NCI-H82 (cell line): ENCODE measurements at places on chromosomes 1 and 21.
A peak's percentile ranks its signal among the peaks of the same experiment; 100 is the strongest.

DNA sequence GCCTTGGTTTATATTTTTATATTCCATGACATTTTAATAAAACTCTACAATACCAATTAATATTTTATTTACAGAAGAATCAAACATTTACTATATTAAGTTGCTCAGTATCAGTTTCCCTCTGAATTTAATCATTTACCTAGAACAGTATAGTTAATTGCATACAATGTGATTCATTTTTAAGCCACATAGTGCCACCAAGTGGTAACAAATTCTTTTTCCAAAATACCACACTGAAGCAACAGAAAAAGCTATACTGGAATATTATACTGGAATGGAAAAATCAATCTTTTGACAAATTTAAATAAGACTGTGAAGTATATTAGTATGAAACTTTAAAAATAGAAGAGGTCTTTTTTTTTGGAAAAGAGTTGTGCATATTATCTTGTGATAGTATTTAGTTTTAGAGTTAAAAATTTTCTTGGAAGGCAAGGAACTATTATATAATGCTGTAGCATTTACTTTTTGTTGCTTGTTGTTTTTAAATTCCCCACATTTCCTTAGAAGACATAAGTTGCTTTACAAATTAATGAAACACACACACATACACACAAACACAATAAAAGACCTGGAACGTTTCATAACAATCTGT lies 57.3 kb downstream of the ZNF644 start:
- DNase-seq = peak; percentile 58

DNA sequence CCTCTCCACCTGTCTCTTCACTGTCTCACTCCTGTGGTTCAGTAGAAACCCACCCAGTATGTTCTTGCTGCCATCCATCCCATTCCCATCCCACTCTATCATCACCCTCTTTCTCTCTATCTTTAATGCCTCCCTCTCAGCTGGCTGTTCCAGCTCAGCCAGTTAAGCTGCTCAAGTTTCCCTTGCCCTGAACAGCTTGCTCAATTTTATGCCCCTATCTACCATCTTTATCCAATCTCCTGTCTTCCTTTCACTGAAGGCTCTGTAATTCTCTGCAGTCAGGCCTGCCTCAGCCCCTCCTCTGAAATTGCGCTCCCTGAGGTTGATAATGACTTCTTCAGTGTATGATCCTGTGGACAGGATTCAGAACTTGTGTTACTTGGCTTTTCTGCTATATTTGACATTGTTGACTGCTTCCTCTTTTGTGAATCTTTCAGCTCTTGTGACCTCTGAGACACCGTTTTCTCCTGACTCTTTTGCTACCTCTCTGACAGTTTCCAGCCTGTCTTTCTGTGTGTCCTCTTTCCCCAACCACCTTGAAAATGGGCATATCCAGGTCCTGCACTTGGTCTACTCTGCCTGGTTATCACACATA lies 13.9 kb upstream of the BCAR3 start:
- DNase-seq = peak; percentile 66

- no peak for DNase-seq
These were observed 23.7 kb downstream of the RNF187 start for GRCh38 chr1:228510803-228511413.

DNA sequence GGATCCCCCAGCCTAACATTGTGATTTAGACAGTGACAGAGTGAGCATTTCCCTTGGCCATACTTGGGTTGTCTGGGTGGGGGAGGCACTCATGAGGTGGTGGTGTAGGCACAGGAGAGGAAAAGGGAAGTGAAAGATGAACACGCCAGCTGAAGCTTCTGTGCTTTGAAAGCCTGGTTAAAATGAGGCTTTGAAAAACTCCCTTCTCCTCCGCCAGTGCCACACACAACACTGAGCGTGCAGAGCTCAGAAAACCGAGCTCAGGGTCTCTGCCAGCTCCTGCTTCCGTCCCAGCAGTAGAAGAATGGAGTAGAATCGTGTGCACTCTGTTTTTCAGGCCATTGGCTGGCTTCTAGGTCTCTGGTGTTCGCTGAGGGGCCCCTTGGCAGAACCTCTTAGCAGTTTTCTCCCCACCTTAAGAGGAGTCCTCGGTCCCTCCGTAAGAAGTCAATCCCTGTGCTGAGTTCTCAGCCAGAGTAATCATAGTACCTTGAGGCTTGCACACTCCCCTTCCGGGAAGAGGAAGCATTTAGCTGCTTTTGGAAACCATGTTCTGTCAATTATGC lies 12.9 kb downstream of the PLEKHM2 start:
- DNase-seq = no peak

- DNase-seq = no peak
These were observed 289.8 kb upstream of the PLXNA2 start for GRCh38 chr1:208533746-208534598.

DNA sequence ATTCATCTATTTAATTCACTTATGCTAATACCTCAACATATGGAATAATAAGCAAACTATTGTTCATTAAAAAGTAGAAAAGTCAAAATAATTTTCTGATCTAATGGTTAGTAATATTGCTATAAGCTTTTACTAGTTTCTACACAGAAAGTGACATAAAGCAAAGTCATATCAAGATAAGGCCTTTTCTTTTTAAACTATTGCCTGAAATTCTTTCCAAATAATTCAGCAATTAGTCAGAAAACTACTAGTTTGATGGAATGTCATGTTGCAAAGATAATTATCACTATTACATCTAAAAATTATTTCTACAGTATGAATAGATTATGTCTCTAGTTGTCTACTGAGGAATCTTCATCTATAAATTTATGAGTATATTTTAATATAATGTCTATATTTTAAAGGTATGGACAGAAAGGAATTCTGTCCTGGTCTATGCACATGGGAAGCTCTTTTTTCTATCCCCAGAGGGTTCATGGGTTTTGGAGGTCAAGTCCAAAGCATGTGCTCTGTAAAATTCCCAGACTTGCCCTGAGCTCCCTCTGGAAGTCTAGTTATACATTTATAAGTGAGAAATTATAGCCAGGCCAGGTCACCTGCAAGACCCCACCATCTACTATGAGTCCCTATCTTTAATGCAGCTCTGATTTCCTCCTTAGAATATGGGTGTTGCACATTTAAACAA lies 84.6 kb upstream of the DPYD start:
- no peak for DNase-seq

- DNase-seq = peak; percentile 96
These were observed 7.7 kb downstream of the C1orf226 start for GRCh38 chr1:162389021-162389818.

DNA sequence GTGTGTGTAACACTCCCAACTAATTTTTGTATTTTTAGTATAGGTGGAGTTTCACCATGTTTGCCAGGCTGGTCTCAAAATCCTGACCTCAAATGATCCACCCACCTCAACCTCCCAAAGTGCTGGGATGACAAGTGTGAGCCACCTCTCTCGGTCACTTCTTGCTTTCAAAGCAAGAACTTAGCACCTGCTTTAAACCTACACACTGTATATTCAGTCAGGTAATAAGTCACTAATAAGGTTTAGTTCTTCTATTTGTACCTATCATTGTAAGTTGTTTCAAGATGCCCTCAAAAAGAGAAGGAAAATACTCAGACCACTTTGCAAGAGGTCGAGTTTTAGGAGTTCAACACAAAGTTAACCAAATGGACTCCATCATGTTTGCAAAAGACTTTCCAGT lies 431.3 kb downstream of the MRPL39 start:
- no peak for DNase-seq

GRCh38 chr1:178047403-178048093 lies 46.4 kb upstream of the RASAL2 start:
- no peak for DNase-seq

DNA sequence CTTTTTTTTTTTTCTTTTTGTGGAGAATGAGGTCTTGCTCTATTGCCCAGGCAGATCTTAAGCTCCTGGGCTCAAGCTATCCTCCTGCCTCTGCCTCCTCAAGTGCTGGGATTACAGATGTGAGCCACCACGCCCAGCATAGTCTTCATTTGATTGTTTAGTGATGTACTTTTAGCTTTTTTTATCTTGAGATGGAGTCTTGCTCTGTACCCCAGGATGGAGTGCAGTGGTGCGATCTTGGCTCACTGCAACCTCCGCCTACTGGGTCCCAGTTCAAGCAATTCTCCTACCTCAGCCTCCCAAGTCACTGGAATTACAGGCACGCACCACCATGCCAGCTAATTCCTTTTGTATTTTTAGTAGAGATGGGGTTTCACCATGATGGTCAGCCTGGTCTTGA lies 24.0 kb upstream of the LRRC3 start:
- no peak for DNase-seq

DNA sequence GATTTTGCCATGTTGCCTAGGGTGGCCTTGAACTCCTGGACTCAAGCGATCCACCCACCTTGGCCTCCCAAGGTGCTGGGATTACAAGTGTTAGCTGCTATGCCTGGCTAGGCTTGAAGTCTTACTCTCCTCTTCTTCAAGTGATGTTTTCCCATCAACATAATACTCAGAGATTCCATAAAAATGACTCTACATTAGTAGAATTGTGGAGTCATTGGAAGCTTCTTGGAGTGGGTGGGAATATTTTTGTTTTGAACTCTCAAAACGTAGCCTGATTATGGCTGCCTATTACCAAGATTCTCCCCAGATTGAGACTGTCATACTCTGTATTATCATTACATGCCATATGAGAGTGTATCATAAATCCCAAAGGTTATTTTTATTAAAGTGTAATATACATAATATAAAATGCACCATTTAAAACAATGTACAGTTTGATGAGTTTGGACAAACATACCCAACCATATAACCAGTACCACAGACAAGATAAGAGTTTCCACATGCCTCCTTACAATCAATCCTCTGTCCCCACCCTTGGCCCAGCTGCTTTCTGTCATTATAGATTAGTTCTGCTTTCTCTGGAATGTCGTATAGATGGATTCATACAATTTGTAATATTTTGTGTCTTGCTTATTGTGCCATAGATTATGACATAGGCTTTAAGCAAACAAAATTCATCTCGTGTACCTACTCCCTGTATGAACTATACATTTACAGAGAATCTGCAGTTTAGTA lies 8.0 kb upstream of the DNM3 start:
- no peak for DNase-seq

- DNase-seq = no peak
These were observed 170.0 kb downstream of the GALNT2 start for GRCh38 chr1:230237009-230237370.

DNA sequence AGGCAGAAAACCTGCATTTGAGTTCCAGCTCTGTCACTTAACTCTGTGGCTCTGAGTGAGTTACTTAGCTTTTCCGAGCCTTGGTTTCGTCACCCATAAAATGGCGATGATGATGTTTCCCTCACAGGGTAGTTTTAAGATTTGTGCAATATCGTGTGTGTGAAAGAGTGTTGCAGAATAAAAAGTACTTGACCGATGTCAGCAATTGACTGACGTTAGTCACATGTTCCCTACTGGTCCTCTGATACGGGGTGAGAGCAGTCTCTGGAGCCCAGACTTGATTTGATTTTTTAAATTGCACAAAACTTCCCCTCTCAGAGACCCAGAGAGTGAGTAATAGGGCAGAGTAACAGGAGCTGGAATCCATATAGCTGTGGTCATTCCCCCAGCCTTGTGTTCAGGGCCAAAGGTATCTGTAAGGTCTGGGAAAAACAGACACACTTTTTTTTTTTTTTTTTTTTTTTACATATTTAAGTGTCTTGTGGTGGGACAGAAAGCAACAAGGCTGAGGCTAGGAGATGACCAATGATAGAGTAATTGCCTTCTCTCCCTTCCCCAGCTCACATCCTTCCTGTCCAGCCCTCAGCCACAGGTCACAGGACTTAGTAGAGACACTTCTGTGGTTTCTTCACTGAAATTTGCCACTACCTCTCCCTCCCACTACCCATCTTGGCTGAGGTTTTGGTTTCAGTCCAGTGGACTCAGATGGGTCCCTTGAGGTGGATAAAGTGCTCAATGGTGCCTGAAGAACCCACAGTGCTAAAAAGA lies 2.0 kb downstream of the FCER1G start:
- no peak for DNase-seq

GRCh38 chr21:46066591-46067331 lies 31.2 kb upstream of the COL6A2 start:
- no peak for DNase-seq

DNA sequence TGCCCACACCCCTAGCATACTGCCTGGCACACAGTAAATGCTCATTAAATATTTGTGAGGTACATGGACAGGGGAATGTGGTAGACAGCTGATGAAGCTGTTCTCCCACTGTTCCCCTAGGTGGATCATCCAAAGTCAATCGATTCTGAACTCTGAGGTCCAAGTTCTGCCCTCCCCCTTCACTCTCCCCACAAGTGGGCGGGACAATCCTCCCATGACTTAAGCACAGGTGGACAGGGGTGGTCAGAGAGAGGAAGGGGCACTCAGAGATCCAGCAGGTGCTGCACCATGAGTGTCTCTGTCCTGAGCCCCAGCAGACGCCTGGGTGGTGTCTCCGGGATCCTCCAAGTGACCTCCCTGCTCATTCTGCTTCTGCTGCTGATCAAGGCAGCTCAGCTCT lies at the start of gene CYP4A22:
Gene CYP4A22, plus strand, starts transcription at position 244 of the 400 bp plus-strand sequence. Its CDS starts 45 bp downstream, at position 289.
- no peak for DNase-seq

DNA sequence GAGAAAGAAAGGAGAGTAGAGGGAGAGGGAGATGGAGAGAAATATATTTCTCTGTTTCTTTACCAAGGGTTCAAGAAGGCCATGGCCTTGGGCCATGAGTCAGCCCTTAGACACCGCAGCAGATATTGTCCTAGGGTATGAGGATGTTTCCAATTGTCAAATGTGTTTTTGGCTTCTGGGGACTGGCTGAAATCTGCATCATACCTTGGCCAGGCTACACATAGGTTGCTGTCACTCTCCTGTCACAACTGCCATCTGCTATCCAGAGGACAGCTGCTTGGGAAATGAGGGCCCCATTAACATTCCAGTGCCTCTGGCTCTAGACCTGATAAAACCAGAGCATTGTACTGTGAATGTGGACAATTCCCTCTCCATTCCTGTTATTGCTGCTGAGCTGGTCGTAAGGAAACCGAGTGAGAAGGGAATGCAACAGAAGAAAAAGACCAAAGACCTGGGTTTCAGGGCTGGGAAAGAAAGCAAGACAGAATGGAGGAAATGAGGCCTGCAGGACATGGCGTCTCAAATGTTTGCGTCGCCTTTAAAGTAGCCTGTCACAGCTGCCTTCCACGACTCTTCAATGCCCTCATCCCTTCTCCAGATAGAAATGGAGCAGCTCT lies 8.8 kb upstream of the PIGC start:
- peak; percentile 23 for DNase-seq

DNA sequence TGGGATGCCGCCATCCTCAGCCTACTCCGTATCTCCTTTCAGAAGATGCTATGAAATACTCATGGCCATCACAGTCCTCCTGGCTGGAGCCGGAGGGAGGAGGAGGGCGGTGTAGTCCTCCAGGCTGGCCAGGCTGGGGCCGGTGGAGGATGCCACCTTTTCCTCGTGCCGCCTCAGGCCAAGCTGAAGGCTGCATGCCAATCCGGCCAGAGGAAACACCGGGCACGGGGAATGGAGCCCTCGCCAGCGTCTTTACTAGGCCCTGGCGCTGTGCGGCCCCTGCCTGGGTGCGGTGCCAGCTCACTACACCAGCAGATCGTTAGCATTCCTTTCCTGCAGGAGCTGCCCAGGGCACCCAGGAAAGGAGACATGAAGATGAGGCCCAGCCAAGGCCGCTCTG lies 70.1 kb downstream of the CASZ1 start:
- DNase-seq = no peak

- DNase-seq = no peak
These were observed 26.5 kb upstream of the NTPCR start for GRCh38 chr1:232923739-232924386.

- no peak for DNase-seq
These were observed 924 bp downstream of the EXTL2 start for GRCh38 chr1:100893718-100894117.
